ENCODE measurements at places on chromosomes 1 and 21.

DNA sequence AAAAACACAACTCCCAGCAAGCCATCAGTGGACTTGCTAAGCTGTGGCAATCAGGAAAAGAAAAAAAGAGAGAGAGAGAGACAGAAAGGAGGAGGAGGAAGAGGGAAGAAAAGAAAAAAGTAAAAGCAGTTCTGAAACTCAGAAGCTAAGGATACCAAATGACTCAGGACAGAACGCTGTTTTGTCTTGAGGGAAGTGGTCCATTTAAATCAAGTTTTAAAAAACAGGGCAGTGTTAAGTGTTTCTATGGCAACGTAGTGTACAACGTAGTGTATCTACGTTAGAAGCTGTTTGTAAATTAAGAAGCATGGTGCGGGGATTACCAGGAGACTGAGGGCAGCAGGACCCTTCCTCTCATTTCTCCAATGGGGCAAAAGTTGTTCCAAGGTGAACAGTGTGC lies 5.8 kb downstream of the ADORA3 start:
- DNase-seq, result no peak

- DNase-seq, result no peak
Measured at GRCh38 chr1:35656863-35657232, 15.5 kb upstream of the PSMB2 start.

GRCh38 chr21:31888936-31889371 lies 16.1 kb downstream of the HUNK start:
- no peak for DNase-seq

DNA sequence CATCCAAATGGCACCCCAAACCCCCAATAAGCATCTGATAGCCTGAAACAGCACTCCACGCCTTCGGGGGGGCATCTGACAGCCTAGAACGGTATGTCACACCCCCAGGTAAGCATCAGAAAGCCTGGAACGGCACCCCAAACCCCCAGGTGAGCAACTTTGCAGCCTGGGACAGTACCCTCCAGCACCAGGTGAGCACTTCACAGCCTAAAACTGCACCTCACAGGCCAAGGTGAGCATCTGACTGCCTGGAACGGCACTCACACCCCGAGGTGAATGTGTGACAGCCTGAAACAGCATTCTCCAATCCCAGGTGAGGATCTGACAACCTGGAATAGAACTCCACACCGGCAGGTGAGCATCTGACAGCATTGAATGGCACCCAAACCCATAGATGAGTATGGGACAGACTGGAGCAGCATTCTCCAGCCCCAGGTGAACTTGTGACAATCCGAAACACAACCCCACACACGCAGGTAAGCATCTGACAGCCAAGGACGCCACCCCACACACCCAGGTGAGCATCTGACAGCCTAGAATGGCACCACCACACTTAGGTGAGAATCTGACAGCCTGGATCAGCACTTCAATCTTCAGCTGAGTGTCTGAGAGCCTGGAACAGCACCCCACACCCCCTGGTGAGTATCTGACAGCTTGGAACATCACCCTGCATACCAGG lies 18.3 kb upstream of the MMEL1 start:
- no peak for DNase-seq

DNA sequence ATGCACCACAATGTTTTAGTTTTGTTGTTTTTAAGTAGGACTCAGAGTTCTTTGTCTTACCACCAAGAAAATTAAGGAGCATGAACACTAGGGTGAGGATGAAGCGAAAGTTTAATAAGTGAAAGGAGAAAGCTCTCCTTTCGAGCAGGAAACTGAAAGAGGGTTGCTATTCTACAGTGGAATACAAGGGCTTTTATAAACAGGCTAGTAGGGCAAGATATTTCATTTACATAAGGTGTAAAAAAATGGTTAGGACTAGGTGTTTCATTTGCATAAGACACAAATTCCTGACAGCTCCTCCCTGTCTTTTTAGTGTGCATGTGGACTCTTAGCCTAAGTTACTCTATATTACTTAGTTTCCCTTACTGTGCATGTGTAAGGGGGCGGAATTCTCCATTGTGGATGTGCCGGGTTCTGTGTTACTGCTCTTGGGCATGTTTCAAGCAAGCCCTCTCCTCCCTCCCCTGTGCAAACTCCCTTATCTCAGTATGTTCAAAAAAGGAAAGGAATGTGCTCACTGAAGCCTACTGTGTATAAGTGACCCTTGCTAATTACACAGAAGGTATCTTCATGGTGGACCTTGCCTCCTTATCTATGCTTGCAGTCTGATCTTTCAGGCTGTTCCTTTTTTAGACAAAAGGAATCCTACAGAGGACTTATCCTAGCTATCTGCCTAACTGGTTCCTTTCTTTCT lies 7.3 kb downstream of the TSHB start:
- DNase-seq, result no peak

DNA sequence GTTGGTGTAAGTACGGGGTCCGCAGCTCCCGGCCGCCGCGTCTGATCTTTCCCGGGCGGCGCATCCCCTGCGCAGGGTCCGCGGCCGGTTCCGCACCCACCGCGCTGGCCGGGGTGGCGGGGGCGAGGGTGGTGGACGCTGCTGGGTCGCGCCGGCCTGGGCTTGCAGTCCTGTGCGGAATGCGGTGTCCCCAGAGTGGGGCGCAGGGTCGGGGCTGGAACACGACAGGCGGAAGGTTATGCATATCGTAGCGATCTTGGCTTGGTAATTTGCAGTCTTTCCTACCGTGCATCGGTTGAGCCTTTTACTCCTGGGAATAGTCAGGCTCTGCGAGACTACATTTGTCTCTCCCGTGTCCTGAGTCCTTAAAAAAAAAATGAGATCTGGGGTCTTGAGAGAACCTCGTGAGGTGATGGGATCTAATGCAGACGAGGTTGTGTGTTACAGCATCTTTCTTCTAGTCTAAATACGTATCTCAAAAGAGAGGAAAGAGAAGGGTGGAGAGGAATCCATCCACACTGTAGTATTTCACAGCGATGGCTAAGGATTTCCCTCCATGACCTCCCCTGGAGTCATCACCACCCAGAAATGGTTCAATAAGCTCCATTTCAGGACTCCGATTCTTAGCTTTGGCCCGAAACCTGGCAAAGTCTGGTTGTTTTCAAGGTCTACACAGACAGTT lies 572 bp downstream of the ATP1B1 start:
- DNase-seq, result no peak

DNA sequence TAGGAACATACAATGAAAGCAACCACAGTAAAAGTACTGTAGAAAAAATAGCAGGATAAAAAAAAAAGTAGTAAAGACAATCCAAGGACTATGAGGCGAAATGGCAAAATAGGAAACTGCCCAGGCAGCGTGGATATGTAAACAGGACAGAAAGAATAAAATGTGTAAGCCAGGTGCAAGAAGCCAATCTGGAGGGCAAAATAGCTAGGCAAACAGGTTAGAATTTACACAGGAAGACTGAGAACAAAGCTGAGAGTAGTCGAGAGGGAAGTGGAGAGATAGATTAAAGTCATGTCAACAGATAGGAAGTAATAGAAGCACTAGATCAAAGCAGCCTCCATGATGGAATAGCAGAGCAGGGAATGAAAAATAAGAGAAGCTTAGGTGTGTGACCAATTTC lies 124.2 kb upstream of the B3GALT2 start:
- DNase-seq, result peak; percentile 15

- DNase-seq, result no peak
Measured at GRCh38 chr1:26021647-26022403, at the start of gene EXTL1. EXTL1 (plus strand) TSS chr1:26021775; CDS start chr1:26022647, 872 bp downstream.

- no peak for DNase-seq
Measured at GRCh38 chr1:211231873-211232272, 27.3 kb upstream of the RCOR3 start.

DNA sequence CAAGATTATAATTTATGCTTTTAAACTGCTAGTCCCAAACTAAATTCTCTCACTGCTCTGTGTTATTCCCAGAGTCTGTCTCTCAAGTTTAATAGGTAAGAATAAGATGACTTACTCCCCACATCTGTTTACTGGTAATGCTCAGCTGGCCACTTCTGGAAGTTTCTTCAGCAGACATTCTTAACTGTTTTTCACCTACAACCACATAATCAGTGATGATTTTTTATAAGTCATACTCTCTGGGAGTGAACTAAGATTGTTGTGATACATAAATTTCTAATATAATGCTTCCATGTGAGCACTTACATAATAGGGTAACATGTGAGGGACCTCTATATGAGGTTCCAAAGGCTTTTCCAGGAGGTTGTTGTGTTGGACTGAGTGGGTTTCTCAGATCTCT lies 8.7 kb downstream of the SLAMF7 start:
- no peak for DNase-seq

GRCh38 chr1:61781151-61781550 lies 38.9 kb downstream of the PATJ start:
- DNase-seq, result no peak

GRCh38 chr21:36718951-36719501 lies 20.1 kb downstream of the SIM2 start:
- no peak for DNase-seq

DNA sequence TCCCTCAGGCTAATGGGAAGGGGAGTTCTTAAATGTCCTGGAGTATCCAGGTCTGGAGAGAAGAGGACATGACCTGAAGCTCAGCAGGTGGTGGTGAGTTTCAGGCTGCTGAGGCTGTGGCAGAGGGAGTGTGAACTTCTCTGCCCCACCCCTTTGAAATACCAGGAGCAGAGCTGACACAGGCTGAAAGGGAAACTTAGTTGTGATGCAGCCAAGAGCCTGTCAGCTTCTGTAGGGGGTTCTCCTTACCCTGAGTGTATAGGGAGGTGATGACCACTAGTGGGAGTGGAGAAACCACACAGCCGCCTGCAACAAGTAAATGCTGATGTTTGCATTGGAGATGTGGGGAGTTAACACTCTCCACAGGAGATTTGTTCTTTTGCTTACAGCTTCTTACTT lies 152.3 kb downstream of the FCRL5 start:
- no peak for DNase-seq

- no peak for DNase-seq
Measured at GRCh38 chr1:229822026-229822425, 196.0 kb downstream of the URB2 start.

DNA sequence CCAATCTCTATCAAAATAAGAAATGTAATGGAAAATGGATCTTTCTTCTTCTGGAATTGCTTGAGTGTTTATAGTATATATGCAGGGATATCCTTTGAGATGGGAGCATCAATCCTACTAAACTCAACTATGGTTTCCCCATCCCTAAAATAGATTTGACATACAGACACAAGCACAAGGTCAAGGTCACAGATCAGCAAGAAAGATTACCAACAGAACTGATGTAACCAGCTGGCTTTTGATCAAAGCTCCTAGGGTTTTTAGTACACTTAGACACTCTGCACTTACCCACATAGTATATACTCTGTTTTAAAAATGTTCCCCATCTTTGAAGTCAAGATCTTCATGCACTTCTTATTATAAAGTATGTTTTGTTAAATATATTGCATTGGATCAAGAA lies 85.5 kb downstream of the NRIP1 start:
- no peak for DNase-seq

- DNase-seq, result no peak
Measured at GRCh38 chr1:181383695-181384094, 99.6 kb upstream of the CACNA1E start.

- DNase-seq, result no peak
Measured at GRCh38 chr1:62288662-62289061, 30.6 kb downstream of the KANK4 start.

- DNase-seq, result no peak
Measured at GRCh38 chr1:25564777-25565574, 21.6 kb downstream of the LDLRAP1 start.

DNA sequence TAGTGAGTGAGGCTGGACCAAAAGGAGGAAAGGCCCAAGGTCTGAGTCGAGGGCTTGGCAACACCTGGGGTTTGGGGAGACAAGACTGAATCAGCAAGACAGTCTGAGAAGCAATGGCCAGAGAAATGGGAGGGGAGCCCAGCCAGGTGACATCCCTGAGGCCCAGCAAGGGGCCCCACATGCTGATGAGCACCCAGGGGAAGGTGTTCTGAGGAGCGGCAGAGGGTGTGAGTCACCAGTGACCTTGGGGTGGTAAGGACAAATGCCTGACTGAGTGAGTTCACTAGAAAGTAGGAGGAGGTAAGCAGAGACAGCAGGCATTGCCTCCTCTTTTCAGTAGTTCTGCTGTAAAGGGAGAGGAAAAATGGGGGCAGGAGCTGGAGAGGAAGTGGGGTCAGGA lies 192.4 kb upstream of the GALNT2 start:
- no peak for DNase-seq

DNA sequence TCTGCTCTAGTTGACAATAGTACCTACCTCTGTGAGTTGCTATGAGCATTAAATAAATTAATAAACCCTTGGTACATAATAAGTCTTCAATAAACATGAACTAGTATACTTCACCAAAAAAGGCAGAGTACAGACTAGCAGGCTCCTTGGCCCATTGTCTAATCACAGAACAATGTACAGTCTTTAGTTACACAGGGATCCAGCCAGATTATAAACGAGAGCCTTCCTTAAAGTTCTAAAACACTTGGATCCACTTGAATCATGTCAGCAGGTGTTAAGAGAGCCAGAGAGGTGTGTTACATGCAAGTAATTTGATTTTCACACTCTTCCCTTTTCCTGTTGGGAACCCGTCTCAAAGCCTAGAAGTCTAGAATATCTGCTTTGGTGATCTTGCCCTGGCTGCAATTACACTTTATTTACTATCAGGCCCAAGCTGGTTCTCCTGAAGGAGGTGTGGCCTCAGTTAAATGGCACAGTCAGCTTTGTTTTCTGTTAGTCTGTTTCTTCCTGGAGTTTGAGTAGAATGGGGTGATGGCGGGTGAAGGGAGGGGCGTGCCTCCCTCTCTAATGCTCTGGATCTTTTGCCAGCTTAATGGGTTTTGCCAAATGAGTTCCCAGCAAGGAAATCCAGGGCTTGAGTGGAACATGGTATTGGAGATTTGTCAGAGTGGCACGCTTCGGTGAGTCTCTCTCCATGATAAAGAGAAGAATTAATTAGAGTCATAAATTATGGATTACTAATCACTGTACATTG lies 570.9 kb upstream of the CAMK1G start:
- DNase-seq, result no peak

GRCh38 chr1:44640200-44640853 lies 34.0 kb downstream of the TMEM53 start:
- DNase-seq, result no peak

DNA sequence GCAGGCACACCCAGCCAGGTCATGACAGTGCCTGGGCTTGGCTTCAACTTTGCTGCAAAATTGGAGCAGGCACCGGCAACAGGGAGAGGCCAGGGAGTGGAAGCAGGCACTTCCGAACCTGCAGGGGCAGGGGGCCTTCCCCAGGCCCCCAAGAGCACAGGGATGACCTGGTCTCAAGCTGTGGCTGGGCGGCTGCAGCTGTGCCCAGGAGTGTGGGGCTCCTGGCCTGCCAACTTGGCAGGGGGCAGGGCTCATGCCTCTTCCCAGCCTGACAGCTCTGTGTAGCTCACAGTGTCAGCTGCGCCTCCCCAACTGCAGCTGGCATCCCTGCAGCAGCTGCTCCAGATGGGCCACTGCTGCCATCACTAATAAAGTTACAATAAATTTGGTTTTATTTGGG lies 51.5 kb upstream of the SCYL3 start:
- no peak for DNase-seq

DNA sequence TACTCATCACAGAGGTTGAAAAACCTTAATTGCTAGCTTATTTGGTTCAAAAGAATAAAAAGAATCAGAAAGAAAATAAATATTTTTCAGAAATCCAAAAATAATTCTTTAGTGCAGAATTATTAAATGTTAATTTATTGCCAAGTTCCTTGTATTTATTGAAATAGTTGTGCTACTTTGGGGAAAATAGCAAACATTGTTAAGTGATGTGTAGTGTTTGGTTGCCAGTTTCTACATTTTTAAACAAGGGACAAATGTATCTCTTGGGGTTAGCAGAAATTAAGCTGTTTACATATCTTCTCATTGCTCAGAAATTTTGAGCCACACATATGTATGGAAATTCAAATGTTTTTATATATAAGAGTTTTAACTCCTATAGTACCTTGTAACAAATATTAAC lies 775.0 kb downstream of the USP25 start:
- no peak for DNase-seq
